Activated T-helper 2 cell treated with anti-CD3 and anti-CD28 coated beads, Interferon-gamma antibody, Interleukin-2, Interleukin-4, amounts not matched to agents 10 μg/mL and 5 μg/mL and 100 μg/mL, durations not matched to agents 14 hours and 24 hours and 36 hours (primary cell): ENCODE measurements at places on chromosomes 16 and 17. TPM values are rescaled to one million over a fixed set of nuclear protein-coding genes. Genes with fewer than 3 reads are reported as not detected.

The KRT12 gene
- total RNA-seq: not detected in 2 replicates

- DNase-seq: no peak
Measured at GRCh38 chr16:72666267-72666666, 381.7 kb downstream of the ZFHX3 start.

GRCh38 chr16:20415541-20415940, 6.2 kb downstream of the ACSM5 start:
- DNase-seq: no peak

GRCh38 chr17:63382826-63383225, 63.3 kb downstream of the CYB561 start:
- no peak for DNase-seq

GRCh38 chr16:85871756-85872155, 27.2 kb upstream of the IRF8 start:
- no peak for DNase-seq

DNA sequence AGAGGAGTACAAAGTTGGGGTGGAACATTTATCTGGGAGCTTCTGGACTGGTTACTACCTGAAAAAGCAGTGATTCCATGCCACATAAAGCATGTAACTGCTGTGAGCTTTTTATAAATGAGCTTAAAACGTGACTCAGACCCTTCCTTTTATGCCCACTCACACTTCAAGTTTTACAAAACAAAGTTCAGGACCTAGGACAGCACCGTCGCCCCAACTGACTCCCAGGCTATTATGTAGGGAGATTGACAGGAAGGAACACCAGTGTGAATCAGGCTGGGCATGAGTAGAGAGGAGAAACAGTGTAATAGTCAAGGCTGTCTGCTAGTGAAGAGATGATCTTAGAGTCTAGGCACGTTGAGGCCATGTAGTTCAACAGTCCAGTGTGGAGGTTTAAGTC, 91.6 kb upstream of the DNAH9 start:
- no peak for DNase-seq

DNA sequence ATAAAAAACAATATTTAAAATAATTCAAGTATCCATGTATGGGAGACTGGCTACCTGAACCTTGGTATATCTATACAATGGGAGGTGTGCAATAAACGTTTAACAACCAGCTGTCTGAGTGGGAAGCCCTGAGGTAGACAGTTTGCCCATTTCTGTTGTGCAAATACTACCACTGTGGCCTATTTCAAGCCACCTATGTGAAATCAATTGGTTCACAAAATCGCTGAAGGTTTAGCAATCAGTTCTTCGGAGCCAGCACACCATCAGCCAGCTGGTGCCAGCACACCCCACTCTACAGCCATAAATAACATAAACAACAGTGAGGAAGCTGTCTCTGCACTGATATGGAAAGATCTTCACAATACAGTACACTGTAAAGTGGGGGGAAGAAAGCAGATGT, 46.7 kb upstream of the KDM8 start:
- no peak for DNase-seq

DNA sequence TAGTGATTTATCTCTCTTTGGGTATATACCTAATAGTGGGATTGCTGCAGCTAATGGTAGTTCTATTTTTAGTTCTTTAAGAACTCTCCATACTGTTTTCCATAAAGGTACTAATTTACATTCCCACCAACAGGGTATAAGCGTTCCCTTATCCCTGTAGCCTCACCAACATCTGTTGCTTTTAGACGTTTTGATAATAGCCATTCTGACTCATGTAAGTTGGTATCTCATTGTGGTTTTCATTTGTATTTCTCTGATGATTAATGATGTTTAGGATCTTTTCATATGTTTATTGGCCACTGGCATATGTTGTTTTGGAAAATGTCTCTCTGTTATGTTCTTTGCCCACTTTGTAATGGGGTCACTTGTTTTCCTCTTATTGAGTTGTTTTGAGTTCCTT, 88.5 kb upstream of the ZNF267 start:
- DNase-seq: no peak

DNA sequence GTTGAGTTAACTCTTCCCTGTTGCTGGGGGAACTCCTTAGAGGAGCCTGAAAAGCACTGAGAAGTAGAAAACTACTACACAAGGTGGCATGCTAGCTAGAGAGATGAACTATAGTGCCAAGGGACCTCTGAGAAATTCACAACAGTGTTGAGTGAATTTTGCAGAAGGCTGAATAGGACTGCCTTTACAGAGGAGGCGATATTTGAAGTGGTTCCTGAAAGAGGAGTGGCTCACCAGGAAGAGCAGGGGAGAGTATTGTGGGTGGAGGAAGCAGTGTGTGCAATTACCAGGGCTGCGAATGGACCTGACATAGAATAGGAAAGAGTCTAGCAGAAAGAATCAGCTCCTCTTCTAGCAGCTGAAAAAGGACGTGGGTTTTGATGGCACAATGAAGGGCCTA, 66.4 kb downstream of the CDK5R1 start:
- no peak for DNase-seq
